Activated gamma-delta T cell treated with anti-CD3 and anti-CD28 coated beads, Interleukin-2, amount 50 U/mL, for 16 hours (primary cell): ENCODE measurements at places on chromosomes 13 and 19.

DNA sequence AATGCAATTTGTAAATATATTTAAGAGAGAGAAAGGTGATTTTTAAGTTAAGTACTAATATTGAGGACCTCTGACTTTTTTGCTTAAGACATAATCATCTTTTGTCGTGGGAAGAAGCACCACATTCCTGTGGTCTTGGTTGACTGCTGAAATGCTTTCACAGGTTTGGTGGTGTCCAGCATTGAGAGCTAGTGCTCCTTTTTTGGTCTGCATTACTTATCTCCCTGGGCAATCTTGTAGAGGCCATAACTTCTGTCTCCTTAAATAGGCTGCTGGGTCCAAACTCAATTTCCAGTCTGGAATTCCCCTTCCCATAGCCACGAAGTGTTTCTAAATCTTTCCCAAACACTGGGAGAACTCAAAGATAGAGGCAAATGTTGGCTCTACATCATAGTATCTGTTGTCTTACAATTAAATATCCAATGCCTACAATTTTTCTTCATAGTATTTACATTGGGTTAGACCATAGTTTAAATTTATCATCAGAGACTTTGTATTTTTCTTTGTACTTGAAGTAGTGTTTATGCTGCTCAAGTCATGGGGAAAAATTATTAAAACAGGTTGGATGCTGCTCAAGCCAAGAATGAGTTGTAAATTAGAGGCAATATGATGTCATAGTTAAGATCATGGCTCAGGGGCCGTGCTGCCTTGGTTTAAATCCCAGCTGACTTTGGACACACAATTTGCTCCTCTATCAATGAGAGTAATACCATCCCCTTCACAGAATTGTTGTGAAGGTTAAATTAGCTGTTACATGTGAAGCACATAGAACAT, 105.6 kb downstream of the POSTN start:
- DNase-seq: no peak

- DNase-seq: no peak
These were observed 11.4 kb downstream of the FCHO1 start for GRCh38 chr19:17762505-17763229.

DNA sequence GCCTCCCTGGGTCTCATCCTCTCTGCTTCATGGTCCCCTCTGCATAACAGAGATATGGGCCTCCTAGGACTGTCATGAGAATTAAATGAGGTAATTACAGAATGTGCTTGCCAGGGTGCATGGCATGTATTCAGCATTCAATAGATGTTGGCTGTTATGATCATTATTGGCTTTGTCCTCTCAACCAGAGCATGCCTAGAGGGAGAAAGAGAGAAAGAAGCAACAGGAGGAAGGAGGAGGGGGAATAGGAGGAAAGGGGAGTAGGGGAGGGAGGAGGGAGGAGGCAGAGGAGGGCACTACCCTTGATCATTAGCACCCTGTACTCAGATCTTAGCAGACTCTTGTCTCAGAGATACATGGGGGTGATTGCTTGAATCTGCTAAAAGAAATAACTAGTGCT, 41.0 kb upstream of the SIAH3 start:
- DNase-seq: no peak

- no peak for DNase-seq
These were observed 82.8 kb upstream of the ARGLU1 start for GRCh38 chr13:106650690-106651205.

DNA sequence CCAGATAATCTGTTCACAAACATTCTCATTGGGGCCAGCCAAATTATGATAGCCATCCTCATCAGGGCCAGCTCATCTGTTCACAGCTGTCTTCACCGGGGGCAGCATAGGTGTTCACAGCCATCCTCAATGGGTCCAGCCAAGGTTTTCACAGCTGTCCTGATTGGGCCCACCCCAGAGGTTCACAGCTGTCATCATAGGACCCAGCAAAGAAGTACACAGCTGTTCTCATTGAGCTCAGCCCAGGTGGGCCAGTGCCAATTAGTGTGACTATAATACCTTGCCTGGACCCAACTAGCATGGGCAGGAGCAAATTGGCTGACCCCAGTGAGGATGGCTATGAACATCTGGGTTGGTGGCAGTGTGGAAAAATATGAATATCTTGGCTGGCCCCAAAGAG, 1166.0 kb downstream of the UQCRFS1 start:
- no peak for DNase-seq

DNA sequence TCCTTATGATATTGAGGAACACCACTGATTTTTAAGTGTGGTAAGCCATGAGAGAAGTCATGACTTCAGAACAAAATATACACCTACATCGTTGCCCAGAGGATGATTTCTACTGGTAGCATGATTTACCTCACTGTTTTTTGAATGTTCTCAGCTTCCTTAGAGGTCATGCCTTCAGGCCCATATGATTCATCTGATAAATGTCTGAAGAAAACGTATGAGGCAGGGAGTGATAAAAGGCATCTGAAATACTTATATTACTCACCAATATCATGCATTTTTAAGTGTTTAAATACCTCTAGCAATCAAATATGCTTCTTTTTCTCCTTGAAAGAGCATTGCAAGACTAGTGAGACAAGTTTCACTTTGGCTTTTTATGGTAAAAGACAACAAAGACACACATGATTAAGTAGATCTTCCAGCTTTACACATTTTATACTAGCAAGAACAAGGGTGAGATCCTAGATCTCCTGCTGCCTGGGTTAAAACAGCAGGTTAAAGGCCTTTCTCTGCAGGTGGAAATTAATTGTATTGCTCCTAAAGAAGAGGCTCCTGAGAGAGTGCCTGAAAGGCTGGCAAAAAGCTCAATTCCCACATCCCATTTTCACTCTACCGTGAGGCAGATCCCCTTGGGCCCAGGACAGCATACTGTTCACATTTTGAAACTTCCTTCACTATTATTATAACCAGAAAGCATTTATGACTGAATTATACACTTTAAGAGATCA, 432.4 kb downstream of the SLITRK1 start:
- DNase-seq: no peak

DNA sequence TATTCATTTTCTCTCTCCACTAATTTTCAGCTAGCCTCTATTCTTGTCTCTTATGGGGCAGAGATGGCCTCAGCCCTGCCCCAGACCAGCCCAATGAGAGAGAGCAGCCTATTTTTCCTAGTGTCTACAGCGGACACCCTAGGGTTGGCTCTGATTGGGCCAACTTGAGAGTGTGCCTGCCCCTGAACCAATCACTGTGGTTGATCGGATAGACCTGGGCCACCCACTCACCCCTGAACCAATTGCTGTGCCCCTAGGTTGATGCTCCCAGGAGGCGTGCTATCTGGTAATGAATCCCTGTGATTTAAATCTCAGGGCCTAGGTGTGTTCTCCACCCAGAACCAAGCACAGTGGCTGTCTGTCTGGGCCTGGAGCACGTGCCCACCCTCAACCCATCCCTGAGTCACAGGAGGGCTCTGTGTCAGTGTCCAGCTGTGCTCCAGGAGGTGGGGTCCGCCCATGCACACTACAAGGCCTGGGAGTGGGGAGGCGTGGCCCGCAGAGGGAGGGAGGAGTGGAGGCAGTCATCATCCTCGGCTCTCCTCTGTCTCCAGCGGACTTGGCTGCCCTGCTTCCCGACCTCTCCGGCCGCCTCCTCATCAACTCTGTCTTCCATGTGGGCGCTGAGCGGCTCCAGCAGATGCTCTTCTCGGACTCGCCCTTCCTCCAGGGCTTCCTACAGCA, 14.9 kb upstream of the SCN1B start:
- DNase-seq: no peak

GRCh38 chr13:44417446-44417845, 43.8 kb downstream of the SERP2 start:
- DNase-seq: no peak

DNA sequence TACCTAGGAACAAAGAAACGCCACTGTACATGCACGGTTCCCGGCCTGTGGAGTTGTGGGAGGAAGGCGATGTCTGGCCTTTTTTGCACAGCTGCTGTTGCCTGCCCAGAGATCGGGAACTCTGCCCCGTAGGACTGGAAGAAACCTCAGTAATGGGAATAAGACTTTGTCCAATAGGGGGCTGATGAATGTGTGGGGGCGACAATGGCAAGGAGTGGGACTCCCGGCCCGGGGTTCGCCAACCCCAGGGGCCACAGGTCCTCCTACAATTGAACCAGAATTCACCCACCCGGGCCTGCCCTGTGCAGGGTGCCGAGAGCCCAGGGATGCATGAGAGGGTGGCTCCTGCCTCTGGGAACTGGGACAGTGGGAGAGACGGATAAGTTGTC, 2.0 kb upstream of the CEBPA start:
- DNase-seq: no peak

DNA sequence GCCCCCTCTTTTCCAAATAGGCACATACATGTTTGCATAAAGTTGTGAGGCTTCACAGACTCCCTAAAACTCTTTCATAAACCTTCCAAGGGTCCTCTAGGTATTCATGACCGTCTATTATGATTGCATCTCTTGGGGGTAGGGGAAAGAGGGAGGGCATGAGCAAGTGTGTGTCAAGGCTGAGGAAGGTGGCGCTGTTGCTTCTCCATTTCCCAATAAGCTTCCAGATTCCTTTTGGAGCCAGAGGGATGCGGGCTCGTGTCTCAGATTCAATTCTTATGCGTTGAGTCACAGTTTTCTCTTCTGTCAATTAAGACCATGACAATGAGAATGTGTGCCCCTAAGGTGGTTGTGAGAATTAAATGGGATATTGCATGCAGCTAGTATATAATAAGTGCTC, 51.0 kb upstream of the CYP2A7 start:
- DNase-seq: no peak

- DNase-seq: no peak
These were observed 15.1 kb downstream of the CUL4A start for GRCh38 chr13:113224486-113224885.

- no peak for DNase-seq
These were observed 7.7 kb downstream of the N4BP2L2 start for GRCh38 chr13:32530841-32531253.

- DNase-seq: no peak
These were observed 190.2 kb downstream of the GPC6 start for GRCh38 chr13:93416736-93417355.

DNA sequence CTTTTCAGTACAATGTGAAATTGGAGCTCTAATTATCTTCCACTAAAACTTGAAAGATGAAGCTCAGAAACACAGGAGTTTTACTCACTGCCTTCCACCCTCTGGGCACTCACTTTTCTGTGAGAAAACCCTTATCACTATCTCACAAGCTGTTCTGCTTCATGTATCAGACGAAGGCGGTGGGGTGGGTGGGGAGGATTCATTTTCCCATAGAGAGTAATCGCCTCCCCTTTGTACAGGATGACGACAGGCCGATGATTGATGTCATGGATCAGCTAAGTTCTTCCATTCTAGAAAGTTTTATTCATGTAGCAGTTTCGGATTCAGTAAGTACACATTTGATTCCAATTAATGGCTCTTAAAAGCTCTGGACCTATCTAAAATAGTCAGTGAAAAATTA, 139.9 kb downstream of the ZAR1L start:
- DNase-seq: no peak

- no peak for DNase-seq
These were observed 320.3 kb upstream of the EDNRB start for GRCh38 chr13:78238911-78239310.

GRCh38 chr13:83503424-83503823, 378.9 kb downstream of the SLITRK1 start:
- no peak for DNase-seq

GRCh38 chr13:29763436-29764180, 86.8 kb downstream of the UBL3 start:
- no peak for DNase-seq

DNA sequence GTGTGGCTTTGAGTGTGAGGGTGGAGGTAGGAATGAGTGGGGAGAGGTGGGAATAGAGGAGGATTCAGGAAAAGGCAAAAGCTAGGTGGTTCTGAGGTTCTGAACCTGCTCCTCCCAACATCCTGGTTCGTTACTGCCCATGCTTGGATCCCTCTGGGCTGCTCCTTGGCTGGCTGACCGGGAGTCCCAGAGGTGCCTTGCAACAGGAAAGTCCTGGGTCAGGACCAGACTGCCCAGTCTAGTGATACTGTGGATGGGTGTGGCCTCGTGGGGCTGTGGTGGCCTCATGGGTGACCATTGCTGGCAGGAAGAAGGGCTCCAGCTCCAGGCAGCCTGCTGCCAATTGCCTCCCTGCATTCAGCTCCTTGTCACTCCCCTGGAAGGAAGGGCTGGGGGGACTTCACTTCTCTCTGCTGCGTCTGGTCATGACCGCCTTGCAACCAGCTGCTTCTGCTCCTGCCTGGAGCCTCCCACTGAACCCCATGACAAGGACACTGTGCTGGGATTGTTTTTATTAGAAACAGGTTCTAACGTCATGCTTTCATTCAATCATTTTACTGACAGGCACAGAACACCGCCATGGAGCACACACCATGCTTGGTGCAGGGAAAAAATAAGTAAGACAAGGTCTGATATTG, 61.5 kb upstream of the UBL3 start:
- no peak for DNase-seq

GRCh38 chr19:13011653-13012389, 16.5 kb downstream of the NFIX start:
- no peak for DNase-seq

DNA sequence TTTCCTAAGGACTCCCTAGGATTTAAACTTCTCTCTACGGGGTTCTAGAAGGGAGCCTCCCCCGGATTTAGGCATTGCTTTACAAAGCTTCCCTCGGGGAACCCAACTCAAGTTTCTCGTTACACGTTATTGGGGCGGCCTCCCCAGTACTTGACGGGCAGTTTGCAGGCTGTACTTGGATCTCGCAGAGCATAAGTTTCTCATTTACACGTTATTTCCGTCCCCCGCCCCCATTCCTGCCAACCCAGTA, 584 bp downstream of the SMG9 start:
- no peak for DNase-seq

DNA sequence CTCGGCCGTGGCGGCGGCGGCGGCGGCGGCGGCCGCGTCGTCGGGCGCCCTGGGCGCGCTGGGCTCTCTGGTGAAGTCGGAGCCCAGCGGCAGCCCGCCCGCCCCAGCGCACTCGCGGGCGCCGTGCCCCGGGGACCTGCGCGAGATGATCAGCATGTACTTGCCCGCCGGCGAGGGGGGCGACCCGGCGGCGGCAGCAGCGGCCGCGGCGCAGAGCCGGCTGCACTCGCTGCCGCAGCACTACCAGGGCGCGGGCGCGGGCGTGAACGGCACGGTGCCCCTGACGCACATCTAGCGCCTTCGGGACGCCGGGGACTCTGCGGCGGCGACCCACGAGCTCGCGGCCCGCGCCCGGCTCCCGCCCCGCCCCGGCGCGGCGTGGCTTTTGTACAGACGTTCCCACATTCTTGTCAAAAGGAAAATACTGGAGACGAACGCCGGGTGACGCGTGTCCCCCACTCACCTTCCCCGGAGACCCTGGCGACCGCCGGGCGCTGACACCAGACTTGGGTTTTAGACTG, 1.7 kb downstream of the SOX1 start:
- DNase-seq: no peak

GRCh38 chr19:44003461-44004009, 778 bp downstream of the ZNF230 start:
- no peak for DNase-seq
